Activated CD4-positive, alpha-beta T cell treated with anti-CD3 and anti-CD28 coated beads, Interleukin-2, amount 10 ng/mL, durations not matched to agents 7 days and 5 days (primary cell): ENCODE measurements at places on chromosomes 7 and 10.
A peak's percentile ranks its signal among the peaks of the same experiment; 100 is the strongest.

GRCh38 chr10:22315455-22316285, 518 bp upstream of the COMMD3 start:
- DNase-seq: no peak

GRCh38 chr7:103987451-103987850, 2.0 kb downstream of the RELN start:
- DNase-seq: no peak

GRCh38 chr7:36617408-36617807, 106.9 kb downstream of the AOAH start:
- DNase-seq: no peak

DNA sequence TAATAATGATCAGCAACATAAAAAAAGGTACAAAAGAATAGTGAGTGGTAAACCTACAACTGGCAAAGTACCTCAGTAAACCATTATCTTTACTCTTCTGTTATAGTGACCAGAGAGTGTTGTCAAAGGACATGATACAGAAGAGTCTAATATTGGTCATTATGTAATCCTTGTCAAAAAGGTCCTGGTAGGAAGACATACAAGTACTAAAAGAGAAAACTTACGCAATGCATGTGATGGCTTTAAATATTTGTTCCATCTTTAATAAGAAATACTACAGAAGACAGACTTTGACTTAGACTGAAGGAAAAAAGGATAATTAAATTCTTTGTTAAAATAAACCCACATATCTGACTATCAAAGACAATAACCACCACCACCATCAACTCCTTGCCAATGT, 6.5 kb downstream of the DOCK4 start:
- DNase-seq: no peak

GRCh38 chr7:94049615-94050014, 45.5 kb upstream of the BET1 start:
- DNase-seq: no peak

DNA sequence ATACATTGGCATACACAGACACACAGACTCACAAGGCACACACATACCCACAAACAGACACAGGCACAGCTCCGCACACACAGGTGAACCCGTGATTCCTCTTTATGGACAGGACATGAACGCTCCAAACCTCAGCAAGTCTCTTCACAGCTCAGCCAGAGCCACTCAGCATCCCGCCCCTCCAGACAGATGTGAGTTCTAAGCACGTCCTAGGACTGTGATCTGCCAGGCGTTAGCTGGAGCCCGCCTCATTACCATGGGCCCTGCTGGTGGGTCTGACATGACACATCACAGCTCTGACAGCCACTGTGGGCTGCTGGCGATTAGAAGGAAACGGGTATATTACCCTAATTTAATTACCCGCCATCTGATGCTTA, 176.7 kb upstream of the PPP2R2D start:
- DNase-seq: no peak

DNA sequence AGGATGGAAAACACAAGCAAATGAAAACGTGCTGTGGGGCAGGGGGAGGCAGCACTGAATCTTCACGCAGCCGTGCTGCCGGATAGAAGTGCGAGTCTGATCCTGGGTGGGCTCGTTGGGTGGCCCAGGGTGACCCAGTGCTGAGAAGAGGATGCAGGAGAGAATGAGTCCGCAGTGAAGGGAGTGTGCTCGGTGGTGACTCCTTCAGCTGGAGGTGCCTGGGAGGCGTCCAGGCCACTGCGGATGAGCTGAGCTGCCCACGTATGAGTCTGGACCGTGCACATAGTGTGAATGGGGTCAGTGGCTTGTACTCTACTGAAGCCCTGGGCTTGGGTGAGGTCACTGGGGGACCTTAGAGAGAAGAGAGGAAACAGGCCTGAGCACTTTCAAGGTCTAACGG, 190.0 kb upstream of the MGMT start:
- no peak for DNase-seq

GRCh38 chr10:86361156-86362128, 5.2 kb downstream of the GRID1 start:
- DNase-seq: no peak

- DNase-seq: peak; percentile 53
Measured at GRCh38 chr10:75165684-75166622, 44.6 kb upstream of the VDAC2 start.

GRCh38 chr10:120313715-120314114, 143.3 kb upstream of the PLPP4 start:
- no peak for DNase-seq

GRCh38 chr7:75010036-75010435, 45.5 kb downstream of the CASTOR2 start:
- no peak for DNase-seq

- DNase-seq: no peak
Measured at GRCh38 chr10:74746813-74747212, 79.6 kb upstream of the KAT6B start.

DNA sequence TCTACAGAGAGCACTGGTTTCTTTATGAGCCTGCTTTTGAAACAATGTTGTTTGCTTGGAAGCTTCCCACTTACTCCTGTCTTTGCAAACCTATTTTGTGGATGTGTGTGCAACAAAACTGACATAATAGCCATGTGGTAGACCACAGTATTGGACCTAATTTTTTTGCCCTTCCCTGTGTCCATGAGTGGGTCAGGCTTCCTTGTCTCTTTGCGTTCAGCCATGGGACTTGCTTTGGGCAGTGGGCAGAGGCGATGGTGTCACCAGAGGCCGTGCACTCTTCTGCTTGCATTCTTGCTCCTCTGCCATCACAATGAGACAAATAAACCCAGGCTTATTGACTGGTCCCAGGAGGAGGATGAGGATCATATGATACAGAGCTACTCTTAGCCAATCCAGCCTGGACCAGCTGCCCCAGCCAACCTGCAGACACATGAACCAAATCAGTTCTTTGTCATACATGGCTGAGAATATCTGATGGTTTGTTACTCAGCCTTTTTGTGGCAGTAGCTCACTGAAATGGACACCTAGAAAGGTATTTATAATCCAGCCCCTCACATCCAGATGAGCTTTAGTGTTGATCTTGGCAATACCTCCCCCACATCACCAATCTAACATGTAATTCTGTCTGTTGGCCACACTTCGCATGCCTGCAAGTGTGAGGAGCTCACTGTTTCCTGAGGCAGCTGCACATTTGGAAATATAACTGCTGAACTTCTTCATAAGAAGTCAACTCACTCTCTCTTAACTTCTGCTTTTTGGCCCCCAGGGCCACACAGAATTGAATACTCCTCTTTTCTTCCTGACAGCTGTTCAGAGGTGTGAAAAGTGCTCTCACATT, 427.8 kb upstream of the ZMIZ1 start:
- no peak for DNase-seq

- no peak for DNase-seq
Measured at GRCh38 chr7:17472518-17472917, 174.1 kb downstream of the AHR start.

DNA sequence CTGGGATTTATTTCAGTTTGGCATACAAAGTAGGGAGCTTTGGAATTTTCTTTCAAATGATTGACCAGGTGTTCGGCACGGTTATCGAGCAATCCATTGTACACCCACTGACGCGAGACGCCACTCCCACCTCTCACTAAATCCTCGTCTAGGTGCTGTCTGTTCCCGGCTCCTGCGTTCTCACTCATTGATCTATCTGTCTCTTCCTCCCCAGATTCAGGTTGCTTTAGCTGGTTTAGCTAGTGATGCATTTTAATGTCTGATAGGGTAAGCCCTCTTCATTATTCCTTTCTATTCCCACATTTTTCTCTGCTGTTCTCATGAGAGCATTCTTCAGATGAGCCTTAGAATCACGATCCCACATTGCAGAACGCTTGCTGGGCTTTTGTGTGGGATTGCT, 91.7 kb downstream of the ELFN1 start:
- no peak for DNase-seq

DNA sequence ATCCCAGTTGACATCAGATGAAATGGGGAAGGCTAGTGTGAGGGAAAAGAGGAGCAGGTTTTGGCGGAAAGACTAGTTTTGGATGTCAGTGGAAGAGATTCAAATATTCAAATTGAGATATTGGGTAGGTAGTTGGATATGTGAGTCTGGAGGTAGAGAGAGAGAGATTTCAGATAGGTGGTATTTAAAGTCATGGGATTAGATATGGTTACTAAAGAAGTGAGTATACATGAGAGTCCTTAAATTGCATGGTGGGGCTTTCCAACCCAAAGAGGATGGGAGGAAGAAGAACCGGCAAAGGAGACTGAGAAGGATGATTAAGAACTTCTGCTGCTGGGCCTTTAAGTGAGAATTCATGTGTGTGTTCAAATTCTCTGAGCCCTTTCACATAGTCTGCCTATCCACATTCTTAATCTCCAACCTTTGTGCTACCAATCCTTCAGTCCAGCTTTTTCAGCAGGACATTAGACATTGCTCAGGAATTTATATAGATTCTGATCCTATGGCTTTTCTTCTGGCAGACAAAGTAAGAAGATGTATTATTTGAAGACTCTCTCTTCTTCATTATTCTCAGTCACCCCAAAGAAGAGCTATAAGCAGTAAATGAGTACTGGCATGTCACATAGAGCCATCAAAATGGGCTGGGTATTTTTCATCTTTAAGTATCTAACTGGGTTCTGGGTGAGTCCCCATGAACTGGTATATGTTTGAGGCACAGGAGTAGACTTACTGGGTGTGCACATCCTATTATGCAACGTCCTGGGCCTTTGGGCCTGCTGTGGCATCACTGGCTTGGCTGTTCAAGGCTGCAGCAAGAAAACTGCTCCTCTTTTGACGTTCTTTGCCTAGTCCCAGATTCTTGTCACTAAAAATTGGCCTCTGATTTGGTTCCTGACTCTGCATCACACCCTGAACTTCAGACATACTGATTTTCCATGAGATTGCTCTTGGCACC, 33.6 kb downstream of the ST7 start:
- DNase-seq: no peak

- DNase-seq: no peak
Measured at GRCh38 chr7:112965506-112965905, 121.1 kb downstream of the GPR85 start.
